Uterus (tissue), 4 donors: ENCODE measurements at places on chromosomes 11 and 22.

GRCh38 chr11:65183201-65183891, 1.6 kb downstream of the CAPN1 start:
- H3K4me3 ChIP-seq = no peak overlapping the region
- H3K27ac ChIP-seq = peak overlapping the region; percentile 82
- H3K36me3 ChIP-seq = no peaks in the 10 kb centered on the region
- H3K4me1 ChIP-seq = peaks cover 11% of the 10 kb centered on the region
- no peak for DNase-seq
- no peaks in the 10 kb centered on the region for H3K27me3 ChIP-seq

- no peak overlapping the region for H3K4me3 ChIP-seq
- no peaks in the 10 kb centered on the region for H3K27me3 ChIP-seq
- no peak for DNase-seq
- no peaks in the 10 kb centered on the region for H3K36me3 ChIP-seq
- no peaks in the 10 kb centered on the region for H3K4me1 ChIP-seq
These were observed 104.3 kb upstream of the C11orf87 start for GRCh38 chr11:109317726-109318125.

DNA sequence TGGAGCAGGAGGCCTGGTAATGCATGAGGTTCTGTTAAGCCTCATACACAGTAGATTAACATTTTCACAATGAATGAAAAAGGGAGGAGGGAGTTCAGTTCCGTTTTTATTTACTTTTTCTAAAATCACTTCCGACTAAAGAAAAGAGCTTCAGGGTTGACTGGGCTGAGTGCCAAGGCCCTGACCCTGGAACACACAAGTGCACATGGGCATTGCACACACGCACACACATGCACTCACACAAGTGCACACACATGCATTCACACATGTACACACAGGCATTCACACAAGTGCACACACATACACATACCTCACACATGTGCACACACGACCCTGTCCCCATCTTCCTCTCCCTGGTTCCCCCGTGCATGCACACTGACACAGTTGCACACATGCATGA, 303.3 kb downstream of the BRD1 start:
- H3K4me3 ChIP-seq = no peak overlapping the region
- no peaks in the 10 kb centered on the region for H3K27me3 ChIP-seq
- H3K36me3 ChIP-seq = no peaks in the 10 kb centered on the region
- DNase-seq = no peak

DNA sequence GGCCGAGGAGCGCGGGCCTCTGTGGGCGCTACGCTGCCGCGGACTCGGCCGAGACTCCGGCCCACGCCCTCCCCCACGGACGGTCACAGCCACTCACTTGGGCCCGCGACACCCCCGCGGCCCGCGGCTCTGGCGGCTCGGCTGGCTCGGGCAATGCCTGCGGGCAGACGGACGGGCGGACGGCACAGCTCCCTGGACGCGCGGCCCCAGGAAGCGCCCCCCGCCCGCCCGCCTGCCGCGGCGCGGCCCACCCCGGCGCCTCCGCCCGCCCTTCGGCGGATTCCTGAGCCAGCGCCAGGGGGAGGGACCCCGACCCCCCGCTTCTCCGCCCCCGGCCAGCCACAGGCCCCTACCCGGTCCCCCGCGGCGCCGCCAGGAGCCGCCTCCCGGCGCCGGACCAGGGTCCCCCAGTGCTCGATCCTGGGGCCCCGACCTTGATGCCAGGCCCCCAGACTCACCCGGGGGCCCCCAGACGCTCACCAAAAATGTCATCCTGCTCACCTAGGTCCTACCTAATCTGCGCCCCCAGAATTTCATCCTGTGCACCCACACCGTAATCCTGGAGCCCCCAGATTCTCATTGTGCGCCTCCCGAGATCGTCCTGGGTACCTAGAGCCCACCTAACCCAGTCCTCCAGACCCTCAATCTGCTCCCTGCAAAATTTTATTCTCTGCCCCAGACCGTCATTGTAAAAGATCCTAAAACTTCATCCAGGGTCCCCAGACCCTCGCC, at the start of gene EFEMP2:
EFEMP2 (minus strand) TSS at position 215 of the 732 bp plus-strand sequence. CDS start 446 bp downstream, outside the sequence.
- no peaks in the 10 kb centered on the region for H3K36me3 ChIP-seq
- H3K27me3 ChIP-seq = no peaks in the 10 kb centered on the region
- peak within 1 kb of the TSS; percentile 84 for H3K27ac ChIP-seq
- peak; percentile 62 for DNase-seq
- peak within 1 kb of the TSS; percentile 73 for H3K4me3 ChIP-seq

- no peak overlapping the region for H3K27ac ChIP-seq
- DNase-seq = no peak
- H3K36me3 ChIP-seq = no peaks in the 10 kb centered on the region
- H3K4me3 ChIP-seq = no peak overlapping the region
- H3K4me1 ChIP-seq = peaks cover 6% of the 10 kb centered on the region
- H3K27me3 ChIP-seq = no peaks in the 10 kb centered on the region
These were observed 10.4 kb upstream of the LINC01488 start for GRCh38 chr11:69470793-69471728.

DNA sequence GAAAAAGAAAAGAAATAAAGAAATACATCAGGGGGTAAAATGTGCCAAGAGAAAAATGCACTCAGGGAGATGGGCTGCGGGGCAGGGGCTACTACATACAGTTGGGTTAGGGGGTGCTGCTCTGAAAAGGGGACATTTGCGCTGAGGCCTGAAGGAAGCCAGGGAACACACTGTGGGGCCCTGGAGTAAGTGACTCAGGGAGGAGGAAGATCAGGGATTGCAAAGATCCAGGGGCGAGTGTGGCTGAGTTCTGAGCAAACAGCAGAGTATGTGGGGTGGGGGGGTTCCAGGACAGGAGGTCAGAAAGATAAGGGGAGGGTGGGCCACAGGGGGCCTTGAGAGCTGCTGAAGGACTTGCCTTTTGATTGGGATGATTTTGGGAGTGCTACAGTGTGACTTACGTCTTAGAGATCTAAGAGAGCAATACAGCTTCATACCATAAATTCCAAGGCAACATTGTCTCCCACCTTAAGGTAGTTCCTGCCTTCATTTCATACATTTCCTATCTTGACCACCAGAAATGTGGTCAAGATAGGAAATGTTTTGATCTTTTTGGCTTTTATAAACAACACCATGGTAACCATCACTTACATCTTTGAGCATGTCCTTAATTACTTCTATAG, 5.8 kb downstream of the A4GALT start:
- no peaks in the 10 kb centered on the region for H3K36me3 ChIP-seq
- no peaks in the 10 kb centered on the region for H3K27me3 ChIP-seq
- DNase-seq = no peak
- peak overlapping the region; percentile 25 for H3K27ac ChIP-seq
- H3K4me3 ChIP-seq = no peak overlapping the region
